ENCODE measurements at places on chromosomes 4 and X.

GRCh38 chrX:134742573-134742972, 84.3 kb upstream of the PLAC1 start:
- DNase-seq = no peak

- no peak for DNase-seq
Observed at GRCh38 chr4:142983065-142983464, 137.0 kb upstream of the INPP4B start.

DNA sequence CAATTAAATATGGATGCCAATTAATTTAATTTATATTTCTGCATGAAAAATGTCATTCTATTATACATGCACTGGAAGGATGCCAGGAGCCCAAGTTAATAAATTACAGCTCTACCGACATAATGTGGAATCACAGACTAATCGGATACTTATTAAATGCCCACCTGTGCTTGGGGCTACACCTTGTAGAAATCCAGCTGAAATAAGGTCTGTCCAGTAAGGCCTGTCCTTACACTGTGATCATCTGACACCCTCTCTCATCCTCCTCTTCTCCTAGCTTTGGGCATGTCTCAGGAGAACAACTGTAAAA, 6.0 kb upstream of the SHISA3 start:
- DNase-seq = no peak

DNA sequence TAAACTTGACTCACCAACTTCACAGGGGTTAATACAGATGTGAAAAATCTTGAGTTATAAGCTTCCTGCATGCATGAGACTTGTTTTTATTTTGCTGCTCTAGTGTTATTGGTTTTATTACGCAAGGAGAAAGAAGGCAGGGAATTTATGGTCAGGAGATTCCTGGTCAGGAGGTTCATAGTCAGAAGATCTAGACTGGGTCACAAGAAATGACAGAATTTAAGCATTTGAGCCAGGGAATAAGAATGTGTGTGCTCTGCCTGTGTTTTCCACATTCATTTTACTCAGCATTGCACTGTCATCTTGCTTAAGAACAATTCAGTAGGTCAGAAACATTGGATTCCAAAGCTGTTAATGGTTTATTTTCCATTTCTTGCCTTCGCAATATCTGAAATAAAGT, 2522.1 kb downstream of the ARAP2 start:
- DNase-seq = no peak

DNA sequence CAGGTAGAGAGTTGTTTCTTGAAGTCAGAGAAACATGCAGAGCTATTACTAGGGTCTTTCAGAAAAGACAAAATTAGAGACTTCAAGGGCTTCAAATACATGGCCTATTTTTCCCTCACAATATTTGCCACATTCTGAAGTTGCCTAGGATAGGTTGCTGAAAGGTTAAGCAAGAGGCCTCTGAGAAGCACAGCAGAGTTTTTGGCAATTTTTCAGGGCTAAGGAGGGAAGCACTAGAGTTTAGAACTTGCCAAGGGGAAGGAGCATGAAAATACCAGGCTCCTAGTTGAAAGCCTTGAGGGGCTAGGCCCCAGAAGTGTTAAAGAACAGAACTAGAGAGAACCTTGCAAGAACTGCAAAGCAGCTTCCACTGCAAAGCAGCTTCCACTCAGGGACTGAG, 86.4 kb downstream of the ANAPC10 start:
- peak; percentile 35 for DNase-seq

GRCh38 chr4:184150102-184150839, 67.4 kb downstream of the ENPP6 start:
- DNase-seq = no peak

- no peak for DNase-seq
Observed at GRCh38 chrX:78746496-78746895, 1.0 kb upstream of the LPAR4 start.

- no peak for DNase-seq
Observed at GRCh38 chrX:72317139-72317538, 11.4 kb upstream of the CITED1 start.

DNA sequence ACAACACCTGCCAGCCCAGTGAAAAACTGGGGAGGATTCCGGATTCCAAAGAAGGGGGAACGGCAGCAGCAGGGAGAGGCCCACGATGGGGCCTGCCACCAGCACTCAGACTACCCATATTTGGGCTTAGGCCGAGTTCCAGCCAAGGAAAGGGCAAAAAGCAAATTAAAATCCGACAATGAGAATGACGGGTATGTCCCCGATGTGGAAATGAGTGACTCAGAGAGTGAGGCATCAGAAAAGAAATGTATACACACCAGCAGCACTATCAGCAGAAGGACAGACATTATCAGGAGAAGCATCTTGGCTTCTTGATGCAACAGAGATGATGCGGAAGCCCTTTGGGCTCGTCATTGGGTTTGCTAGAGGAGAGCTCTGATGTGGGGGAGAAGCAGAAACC, 62.4 kb downstream of the JADE1 start:
- DNase-seq = no peak

GRCh38 chr4:84563002-84563401, 19.9 kb upstream of the CDS1 start:
- DNase-seq = no peak

DNA sequence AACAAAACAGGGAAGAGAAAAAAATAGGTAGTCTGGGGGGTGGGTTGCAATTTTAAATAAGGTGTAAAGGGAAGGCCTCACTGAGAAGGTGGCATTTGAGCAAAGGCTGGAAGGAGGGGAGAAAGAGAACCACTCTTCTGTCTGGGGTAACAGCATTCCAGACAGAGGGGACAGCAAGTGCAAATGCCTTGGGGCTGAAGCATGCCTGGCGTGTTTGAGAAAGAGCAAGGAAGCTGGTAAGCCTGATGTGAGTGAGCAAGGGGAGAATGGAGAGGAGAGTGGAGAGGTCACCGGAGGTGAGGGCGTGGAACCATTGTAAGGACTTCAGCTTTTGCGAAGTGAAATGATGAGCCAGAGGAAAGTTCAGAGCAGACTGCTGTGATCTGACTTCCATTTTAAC, 19.7 kb upstream of the DOCK11 start:
- no peak for DNase-seq

GRCh38 chr4:180101348-180102083, 2141.7 kb upstream of the TENM3 start:
- DNase-seq = no peak

GRCh38 chr4:168152837-168153500, 60.6 kb downstream of the ANXA10 start:
- no peak for DNase-seq

GRCh38 chr4:94426783-94427182, 25.0 kb upstream of the PDLIM5 start:
- peak; percentile 4 for DNase-seq

DNA sequence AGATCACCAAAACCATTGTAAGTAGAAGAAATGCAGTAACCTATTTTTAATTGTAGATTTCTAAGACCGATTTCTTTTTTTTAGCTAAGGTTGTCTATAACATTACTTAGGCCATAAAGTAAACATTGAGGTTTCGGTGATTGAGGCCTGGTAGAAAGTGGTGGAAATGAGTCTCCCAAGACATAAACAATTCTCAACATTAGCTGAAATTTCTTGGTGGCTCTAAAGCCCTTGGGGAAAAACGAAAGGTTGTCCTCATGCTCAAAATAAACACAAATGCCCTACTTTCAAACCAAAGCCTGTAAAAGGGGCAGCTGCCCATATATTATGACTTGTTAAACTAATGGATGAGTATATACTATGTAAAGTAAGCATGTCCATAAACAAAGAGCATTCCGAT, 98.8 kb downstream of the SCFD2 start:
- DNase-seq = no peak

- no peak for DNase-seq
Observed at GRCh38 chr4:114649908-114650307, 51.3 kb downstream of the UGT8 start.

DNA sequence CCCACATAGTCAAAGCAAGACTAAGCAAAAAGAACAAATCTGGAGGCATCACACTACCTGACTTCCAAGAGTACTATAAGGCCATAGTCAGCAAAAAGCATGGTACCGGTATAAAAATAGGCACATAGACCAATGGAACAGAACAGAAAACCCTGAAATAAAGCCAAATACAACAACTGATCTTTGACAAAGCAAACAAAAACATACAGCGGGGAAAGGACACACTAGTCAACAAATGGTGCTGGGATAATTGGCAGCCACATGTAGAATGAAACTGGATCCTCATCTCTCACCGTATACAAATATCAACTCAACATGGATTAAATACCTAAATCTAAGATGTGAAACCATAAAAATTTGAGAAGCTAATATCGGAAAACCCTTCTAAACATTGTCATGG, 819.3 kb upstream of the FRG1 start:
- no peak for DNase-seq

DNA sequence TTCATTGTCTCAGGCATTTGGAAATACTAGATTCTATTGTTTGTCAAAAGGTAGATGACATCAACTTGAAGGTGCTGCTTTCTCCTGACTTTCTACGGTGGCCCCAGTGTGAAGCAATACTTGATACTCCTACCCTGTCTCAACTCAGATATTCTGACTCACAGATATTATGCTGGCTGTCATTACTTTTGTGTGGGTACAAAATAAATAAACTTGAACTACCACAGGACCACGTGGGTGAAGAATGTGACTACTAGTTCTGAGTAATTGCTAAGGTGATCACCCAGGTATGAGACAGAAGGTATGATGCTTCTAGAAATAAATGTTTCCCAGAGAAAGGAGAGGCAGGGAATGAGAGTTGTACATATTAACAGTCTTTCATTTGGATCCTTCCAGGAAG, 275.3 kb upstream of the SPOCK3 start:
- no peak for DNase-seq
